Hypothalamus (tissue), 51 donors: ENCODE measurements at places on chromosomes 12 and 14.

DNA sequence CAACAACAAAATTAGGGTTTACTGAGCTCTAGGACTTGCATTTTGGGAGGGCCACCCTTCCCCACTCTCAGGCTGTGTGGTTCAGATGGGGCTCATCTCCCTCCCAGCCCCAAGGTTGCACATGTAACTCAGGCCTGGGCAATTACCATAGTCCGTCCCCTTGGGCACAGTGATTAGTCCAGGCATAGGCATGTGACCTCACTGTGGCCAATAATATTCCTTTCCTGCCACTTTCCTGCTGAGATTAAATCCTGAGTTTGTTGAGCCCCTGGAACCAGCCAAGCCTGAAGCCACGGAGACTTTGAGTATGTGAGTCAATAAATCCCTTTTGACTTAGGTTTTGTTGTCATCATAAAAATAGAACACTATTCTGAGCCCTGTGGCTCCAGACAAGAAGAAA lies 113.0 kb downstream of the AACS start:
- no peak for DNase-seq

- DNase-seq: no peak
These were observed 14.8 kb upstream of the DYRK2 start for GRCh38 chr12:67633708-67634107.

GRCh38 chr12:106070147-106070546 lies 68.6 kb downstream of the NUAK1 start:
- no peak for DNase-seq

- no peak for DNase-seq
These were observed 29.5 kb downstream of the PHETA1 start for GRCh38 chr12:111339321-111339938.

- no peak for DNase-seq
These were observed 64.8 kb upstream of the BEGAIN start for GRCh38 chr14:100651999-100652508.

GRCh38 chr12:1862973-1863372 lies 42.6 kb downstream of the LRTM2 start:
- no peak for DNase-seq

DNA sequence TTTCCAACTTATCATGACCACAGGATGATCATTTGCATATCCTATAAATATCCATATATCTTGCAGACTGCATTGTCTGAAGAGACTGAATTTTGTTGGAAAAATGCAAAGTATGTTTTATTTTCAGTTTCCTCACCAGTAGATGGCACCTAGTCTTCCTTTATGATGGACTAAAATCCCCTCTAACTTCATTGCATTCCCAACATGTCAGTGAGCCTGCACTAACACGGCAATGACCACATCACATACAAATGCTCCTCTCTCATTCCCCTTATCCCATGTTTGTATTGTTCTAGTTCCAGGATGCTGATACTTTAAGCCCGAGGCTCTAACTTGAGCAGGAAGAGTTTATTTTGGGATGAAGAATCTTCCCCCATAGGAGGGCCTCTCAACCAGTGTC lies 24.7 kb upstream of the MYBPC1 start:
- no peak for DNase-seq

DNA sequence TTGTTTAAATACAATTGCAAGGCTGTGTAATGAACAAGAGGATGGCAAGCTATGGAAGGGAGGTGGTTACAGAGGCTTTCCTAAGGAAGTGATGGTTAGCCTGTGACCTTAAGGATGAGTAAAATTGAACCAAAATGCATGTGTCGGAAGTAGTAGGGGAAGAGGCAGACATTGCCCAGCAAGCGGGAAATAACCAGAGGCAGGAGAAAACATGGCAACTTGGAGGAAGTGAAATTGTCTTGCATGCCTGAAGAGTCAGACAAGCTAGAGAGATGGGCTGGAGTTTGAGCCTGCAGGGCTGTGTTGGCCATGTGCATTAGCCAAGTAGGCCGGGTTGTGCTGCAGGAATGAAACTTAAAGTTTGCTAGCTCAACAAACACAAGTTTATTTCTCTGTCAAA lies 96.2 kb downstream of the BTG1 start:
- DNase-seq: no peak

- DNase-seq: no peak
These were observed 636.4 kb downstream of the SLC6A15 start for GRCh38 chr12:84276215-84276614.

DNA sequence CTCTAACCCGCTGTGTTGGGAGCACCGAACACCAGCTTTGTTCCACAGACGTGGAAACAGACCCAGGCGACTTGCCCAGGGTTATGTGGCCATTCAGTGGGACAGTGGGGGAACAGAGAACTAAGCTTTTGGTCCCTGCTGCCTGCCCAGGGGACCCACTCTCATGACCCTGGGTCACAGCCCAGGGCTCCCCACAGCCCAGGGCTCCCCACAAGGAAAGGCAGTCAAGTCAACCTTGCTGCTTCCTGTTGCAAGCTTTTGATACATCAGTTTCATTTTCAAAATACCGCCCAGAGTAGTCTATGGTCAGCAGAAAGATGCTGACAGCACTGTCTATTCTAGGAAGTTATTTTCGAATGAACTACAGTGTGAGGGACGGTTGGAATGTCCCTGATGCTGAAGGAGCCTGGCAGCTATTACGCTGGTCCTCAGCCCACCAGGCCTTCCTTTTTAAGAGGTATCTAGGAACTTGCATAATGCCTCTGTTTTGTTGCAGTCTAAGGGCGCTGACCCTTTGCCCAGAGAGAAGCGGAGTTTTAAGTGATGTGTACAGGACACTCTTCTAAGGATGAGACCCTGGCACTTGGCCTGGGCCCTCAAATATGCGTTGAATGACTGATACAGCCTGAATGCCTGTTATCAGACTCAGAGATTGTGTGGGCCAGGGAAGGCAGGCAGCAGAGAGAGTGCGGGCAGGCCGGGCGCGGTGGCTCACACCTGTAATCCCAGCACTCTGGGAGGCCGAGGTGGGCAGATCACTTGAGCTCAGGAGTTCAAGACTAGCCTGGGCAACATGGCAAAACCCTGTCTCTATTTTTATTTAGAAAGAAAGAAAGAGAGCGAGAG lies 12.6 kb upstream of the TTC7B start:
- no peak for DNase-seq

DNA sequence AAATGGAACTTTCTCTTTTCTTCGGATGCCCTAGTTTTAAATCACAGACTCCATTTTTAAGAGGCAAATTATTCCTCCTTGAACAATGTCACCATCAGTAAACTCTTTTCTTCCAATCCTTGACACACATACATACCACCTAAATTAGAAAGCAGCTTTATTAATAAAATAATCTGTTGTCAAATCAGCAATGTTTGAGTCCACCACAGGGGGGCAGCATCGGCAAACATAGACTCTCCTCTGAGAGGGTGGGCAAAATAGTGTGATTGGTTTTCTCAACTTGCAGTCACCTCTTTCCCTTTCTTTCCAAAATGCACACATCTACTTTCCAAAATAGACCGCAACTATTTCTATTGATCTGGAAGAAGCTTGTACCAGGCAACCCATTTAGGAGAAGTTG lies 438.4 kb upstream of the OR4E1 start:
- DNase-seq: no peak

- DNase-seq: no peak
These were observed 18.1 kb downstream of the JDP2 start for GRCh38 chr14:75445963-75446362.

GRCh38 chr12:11553871-11554533 lies 95.5 kb upstream of the ETV6 start:
- DNase-seq: no peak

GRCh38 chr14:88351966-88352691 lies 29.1 kb upstream of the KCNK10 start:
- DNase-seq: no peak
